Stimulated activated CD4-positive, alpha-beta T cell treated with anti-CD3 and anti-CD28 coated beads, Interleukin-2, amount 100 ng/mL, for 48 hours (primary cell): ENCODE measurements at places on chromosomes 2 and 18.

DNA sequence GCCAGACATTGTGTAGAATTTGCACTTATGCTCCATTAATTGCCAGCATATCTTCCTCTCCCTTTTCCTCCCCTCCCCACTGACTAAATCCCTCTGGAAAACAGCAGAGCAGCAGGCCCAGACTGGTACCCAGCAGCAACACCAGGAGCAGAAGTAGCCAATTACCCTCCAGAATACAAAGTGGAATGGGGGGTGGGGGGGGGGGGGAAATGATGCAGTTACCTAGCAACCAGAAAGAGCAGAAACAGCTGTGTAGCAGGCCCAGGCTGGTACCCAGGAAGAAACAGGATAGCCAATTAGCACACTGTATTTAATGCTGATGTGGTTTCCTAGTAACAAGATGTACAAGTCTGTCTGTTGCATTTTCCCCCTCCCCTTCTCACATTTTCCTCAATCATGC, 52.3 kb downstream of the KLF7 start:
- no peak for DNase-seq

DNA sequence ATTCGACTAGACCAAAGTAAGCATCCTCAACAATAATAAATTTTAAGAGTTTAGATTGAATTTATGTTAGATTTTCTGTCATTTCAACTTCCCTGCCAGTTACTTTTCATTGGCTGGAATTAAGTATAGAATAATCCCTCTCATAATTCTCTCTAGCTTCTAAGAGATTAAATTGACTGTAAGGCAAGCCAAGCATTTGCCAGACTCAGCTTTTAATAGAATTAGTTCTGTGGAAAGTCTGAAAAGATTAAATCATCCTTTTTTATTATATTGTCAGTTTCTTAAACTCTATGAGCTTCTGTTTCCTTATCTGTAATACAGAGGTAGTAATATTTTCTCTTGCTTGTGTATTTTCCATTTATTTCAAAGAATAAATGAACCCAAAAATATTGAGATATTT, 77.9 kb upstream of the ZNF804A start:
- DNase-seq: no peak

- DNase-seq: no peak
Measured at GRCh38 chr2:141929331-141930252, 201.2 kb downstream of the LRP1B start.

DNA sequence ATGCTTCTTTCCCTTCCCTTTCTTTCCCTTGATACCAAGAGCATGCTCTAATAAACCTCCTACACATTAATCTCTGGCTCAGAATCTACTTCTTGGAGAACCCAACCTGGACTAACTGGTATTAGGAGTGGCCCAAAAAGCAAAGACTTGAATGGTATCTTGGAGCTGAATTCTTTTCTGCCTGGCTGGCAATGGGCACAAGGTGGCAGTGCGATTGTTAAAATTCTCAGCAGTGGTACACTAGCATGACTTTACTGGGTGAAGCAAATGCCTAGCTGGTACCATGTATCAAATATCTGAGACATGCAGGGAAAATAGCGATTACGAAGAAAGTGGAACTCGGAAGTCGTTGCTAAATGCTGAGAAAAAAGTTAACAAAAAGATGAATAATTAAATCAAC, 376.1 kb downstream of the XIRP2 start:
- no peak for DNase-seq
